Stimulated activated CD4-positive, alpha-beta T cell treated with anti-CD3 and anti-CD28 coated beads, Interleukin-1b, Interleukin-23, amount 100 ng/mL, for 1 hour (primary cell): ENCODE measurements at places on chromosomes 16 and 17.

- DNase-seq, result no peak
Observed at GRCh38 chr17:8465759-8466158, 30.1 kb downstream of the NDEL1 start.

DNA sequence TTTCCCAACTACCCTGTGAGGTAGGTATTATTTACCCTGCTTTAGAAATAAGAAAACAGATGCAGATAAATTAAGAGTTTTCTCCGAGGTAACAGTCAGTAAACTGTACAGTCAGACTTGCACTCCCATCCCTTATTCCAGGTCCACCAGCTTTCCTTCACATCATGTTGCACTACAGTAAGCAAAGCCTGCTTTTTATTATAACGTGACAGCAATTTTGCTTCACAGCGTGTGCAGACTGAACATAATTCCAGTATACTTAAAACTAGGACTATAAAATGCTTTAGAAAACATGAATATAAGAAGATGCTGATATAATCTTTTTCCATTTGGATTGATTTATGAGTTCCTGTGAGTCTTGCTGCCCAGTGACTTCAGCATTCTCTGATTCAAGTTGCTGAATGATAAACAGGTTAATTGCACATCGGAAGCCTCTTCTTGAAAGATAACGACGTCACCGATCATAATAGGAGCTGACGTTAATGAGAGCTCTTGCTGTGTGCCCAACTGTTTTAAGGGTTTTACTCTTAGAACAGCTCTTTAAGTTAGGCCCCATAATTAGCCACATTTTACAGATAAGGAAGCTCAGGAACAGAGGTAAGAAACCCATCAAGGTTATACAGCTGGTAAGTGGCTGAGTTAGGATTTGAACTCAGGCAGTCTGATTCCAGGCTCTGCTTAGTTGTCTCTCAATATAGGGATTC is 1.4 kb downstream of the LIG3 start:
- DNase-seq, result no peak

GRCh38 chr17:77375917-77376651 is 235.3 kb downstream of the SEC14L1 start:
- DNase-seq, result no peak

GRCh38 chr17:2731807-2732206 is 17.6 kb downstream of the CCDC92B start:
- no peak for DNase-seq

DNA sequence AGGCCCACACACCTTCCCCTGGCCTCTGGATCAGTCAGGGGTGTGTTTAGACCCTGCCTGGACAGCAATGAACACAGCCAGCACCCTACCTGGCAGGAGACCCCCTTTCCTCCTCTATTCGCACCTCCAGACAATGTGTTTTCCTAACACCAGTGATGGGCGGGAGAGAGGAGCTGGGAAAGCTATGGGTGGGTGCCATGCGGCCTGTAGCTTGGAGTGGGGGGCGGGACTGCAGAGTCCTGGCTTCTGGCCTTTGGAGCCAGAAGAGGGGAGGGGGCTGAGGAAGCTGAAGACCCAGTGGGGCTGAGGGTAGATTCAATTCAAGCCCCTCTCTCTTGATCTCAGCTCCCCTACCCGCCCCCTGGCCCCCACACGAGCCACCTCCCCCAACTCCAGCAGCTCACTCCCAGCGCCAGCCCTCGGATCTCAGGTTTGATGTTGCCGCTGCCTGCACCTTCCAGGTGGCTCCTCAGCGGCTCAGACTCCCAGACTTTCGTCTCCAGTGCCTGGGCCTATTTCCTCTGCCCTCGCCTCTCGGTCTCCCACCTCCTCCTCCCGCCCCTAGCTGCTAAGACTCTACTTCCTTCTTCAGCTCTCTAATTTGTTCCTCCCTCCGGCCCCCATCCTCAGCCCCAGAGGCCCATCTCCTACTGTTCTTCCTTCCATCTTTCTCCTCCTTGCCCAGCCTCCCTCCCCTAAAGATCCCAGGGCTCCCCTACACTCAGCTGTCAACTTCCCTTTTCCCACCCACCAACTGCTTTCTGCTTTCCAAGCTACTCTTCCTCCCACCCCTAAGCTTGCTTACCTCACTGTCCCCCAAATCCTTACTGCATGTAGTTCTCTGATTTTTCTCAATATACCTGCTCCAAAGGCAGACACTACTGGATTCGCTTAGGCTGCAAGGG is 6.8 kb upstream of the SP6 start:
- DNase-seq, result no peak

DNA sequence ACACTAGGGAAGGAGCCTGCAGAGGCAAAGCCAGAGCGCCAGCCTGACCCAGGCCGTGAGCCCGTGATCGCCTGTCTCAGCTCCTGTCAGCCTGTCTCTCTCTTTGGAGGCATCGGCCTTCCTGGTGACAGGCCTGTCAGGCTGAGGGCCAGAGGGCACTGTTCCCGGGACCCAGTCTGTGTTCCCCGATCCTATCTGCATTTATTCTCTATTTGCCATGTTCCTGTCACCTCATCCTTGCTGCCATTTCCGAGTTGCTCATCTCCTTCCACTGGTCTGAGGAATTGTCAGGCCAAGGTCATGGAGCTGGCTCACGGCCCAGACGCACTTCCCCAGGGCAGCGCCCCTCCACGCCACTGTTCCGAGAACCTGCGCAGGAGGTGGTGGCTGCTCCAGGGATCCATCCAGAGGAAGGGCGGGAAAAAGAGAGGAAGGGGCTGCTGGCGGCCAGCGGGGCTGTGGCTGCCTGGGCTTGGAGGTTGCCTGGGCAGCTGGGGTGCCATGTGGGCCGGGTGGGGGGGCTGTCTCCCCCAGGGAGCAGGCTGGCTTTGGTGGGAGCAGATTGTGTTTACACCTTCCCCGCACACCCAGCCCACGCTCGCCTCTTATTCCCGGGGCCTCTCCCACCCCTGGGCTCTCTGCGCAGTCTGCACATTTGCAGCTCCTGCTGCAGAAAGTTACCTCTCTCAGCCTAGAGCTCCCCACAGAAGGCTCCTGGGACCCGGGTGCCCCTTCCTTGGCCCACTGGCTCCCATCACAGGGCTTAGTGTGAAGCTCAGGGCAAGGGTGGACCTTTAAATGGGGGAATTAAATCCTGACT is 4.9 kb downstream of the PRCD start:
- no peak for DNase-seq

GRCh38 chr16:10538583-10538982 is 41.8 kb downstream of the EMP2 start:
- no peak for DNase-seq

GRCh38 chr17:69031839-69032238 is 28.9 kb downstream of the ABCA9 start:
- DNase-seq, result no peak

DNA sequence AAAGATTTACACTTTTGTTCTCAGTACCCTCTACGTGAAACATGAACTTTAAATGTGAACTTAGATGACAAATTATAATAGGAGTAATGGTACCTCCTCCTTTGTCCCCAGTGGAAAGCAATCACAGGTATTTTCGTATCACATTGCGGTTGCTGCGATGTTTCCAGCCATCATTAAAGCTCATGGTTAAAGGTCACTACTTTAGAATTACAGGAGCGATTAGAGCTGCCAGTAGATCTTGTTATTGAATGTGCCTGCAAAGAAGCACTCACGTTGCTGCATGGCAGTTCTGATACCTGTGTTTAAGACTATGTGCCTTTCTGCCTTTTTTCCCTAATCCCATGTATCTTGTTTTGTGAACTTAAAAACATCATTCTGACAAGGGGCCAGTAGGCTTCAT is 301.0 kb downstream of the CPPED1 start:
- DNase-seq, result no peak

GRCh38 chr16:70660672-70661350 is 14.5 kb downstream of the IL34 start:
- no peak for DNase-seq

DNA sequence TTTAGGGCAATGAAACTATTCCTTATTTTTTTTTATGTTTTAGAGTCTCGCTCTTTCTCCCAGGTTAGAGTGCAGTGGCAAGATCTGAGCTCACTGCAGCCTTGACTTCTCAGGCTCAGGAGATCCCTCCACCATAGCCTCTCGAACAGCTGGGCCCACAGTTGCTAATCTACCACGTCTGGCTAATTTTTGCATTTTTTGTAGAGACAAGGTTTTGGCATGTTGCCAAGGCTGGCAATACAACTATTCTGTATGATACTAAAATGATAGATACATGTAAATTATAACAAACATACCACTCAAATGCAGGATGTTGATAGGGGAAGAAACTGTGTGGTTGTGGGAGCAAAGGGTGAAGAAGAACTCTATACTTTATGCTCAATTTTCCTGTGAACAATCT is 401.3 kb downstream of the ZFHX3 start:
- DNase-seq, result no peak

DNA sequence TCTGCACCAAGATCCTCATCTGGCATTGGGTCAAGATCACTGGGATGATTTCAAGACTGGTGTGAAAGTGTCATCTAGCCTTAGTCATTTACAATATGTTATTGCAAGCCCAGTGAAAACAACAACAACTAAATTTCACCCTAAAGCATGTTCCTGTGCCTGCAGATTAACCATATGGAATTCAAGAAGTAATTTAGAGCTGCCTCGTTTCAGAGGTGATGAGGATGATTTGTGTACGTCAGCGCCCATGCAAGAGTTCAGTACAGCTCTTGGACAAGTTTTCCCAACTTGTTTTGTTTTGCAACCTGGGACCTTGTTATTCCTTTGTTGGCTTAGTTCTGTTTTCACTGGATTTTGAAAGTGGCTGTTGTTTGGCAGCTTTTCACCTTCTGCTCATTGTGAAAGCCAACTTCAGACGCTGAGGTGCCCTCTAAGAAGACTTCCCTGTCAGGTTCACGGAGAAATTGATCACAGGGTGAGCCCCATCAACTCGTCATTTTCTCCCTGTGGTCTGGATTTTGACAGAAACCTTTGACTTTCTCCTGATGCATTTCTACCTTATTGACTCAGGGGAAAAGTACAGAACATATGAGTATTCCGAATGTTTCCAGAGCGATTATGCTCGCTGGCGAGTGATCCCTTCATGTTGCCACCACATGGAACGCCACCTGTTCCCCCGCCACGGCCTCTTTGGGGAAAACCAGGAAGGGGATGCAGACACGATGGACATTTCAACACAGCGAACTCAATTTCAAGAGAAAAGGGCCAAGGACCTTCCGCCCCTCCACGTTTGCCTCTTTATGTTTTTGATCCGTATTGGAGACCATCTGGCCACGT is 85.6 kb downstream of the FOXL1 start:
- DNase-seq, result no peak

DNA sequence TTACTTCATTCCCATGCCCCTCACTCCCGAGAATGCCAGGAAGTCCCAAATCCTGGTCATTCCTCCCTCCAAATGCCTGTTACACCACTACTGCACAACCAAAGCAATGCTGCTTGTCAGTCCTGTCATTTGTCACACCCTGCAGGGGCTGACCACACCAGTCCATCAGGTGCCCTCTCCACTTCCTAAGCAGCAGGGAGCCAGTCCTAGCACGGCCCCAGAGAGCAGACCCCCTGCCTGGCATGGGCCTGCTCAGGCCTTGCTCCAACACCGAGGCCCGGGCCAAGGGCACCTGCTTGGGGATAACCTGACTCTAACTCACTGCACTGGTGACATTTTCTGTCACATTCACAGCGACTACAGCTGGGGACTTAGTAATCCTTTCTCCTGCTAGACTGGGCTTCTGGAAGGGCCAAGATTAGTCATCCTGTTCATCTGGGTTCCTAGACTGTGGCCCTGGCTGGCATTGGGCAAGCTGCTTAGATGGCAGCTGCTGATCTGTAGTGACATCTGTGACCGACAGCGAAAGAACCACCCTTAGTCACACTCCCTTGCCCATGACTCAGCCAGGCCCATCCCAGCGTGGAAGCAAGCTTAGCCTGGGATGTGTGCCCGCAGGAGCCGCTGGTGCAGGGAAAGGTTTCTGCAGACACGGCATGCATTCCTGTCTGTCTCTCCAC is 5.4 kb downstream of the ALYREF start:
- DNase-seq, result no peak

DNA sequence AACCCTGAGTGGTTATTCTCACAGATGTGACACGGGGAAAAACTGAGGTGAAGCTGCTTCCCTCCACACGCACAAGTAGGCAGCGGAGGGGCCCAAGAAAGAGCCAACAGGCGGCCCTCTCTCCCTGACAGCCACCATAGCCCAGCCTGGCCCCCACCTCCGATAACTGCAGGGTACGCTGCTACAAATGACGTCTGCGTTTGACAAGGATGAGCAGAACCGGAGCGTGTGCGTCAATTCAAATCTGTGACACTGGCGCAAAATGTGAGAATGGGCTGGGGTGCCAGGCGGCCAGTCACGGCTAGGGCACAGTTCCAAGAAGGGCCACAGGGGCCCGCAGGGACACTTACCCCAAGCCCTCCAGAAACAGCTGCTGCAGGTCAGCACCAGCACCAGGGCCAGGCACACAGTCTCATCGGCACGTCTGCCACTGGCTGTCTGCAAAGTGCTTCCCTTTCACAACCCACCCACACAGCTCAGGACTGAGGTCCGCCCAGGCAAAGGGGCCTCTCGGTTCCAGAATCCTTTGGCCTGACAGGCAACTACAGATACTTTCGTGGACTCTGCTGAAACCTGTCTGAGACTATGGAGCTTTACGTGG is 14.4 kb downstream of the AXIN1 start:
- no peak for DNase-seq

GRCh38 chr17:45888392-45888791 is 6.0 kb upstream of the MAPT start:
- DNase-seq, result no peak

DNA sequence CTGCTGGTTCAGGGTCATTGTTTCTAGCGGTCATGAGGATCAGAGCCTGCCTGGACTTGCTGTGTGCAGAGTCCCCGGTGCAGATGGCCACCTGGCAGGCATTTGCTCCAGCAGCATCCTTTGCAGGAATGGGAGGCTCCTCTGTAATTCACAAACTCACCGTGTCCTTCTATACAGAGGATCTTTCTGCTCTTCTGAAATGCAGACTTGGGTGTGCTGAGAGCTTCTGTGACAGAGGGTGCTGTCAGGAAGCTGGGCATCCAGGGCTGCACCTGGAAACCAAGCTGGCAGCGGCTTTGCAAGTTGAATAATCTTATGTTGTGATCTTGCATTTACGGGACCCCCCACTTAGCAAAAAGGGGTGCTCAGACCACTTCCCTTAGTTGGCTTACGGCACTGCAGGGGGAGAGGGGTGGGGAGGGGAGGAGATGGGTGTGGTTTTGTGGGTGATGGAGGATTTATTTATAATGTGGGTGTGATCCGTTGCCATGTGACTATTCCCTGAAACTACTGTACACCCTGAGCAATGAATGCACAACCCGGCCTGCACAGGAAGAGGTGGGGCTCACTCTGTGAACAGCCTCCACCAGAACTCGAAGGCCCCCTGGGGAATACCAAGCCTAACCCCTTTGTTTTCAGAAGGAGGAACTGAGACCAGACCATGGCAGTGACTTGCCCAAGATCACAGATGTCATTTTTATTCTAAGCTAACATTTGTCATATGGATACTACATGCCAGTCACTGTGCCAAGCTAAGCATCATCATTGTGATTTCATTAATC is 178.3 kb downstream of the PRKCB start:
- DNase-seq, result peak; percentile 27

DNA sequence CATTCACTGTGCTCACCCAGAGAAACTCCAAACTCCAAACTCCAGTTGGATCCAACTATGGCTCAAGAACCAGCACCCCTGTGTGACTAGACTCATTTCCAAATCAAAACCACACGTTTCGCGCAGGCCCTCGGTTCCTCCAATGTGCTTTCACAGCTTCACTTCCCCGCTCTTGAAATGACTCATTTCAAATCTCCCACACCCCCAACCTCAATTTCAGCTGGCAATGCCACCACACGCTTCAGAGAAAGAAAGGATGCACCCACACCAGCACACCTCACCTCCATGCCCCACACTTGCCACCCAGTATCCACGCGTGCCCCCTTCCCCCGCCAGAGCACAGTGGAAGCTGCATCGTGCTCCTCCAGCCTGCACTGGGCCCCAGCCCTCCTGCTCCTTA is 9.0 kb downstream of the TMEM92 start:
- DNase-seq, result no peak
